Daoy (cell line): ENCODE measurements at places on chromosomes 1 and 21.

DNA sequence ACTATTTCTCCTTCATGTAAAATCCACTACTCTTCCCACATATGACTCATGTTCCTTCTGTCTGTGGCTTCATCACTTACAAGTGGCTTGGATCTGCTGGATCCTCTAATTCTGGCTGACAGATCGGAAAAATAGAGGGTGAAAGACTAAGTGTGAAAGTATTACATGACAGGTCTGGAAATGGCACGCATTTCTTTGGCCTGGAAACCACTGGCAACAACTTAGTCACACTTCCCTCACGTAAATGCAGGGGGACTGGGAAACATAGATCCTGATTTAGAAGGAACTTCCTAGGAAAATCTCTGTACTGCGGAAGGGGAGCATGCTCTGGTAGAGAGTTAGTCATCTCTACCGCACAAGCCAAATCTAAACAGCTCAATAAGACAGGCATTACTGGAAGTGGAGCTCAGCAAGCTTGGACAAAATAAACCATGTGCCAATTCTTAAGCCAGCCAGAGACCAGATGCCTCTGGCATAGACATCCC lies 305.4 kb upstream of the PTBP2 start:
- DNase-seq = peak; percentile 98

- peak; percentile 37 for DNase-seq
These were observed 65.7 kb upstream of the ECE1 start for GRCh38 chr1:21355956-21356355.

- no peak for DNase-seq
These were observed 171.4 kb downstream of the PDE4B start for GRCh38 chr1:65964123-65964522.

GRCh38 chr1:27428316-27429028 lies 36.0 kb downstream of the GPR3 start:
- no peak for DNase-seq

GRCh38 chr1:183103147-183103546 lies 79.9 kb downstream of the LAMC1 start:
- DNase-seq = no peak

GRCh38 chr1:193929374-193930033 lies 743.1 kb upstream of the B3GALT2 start:
- DNase-seq = no peak

GRCh38 chr1:4847711-4848110 lies 193.3 kb downstream of the AJAP1 start:
- no peak for DNase-seq

- no peak for DNase-seq
These were observed 54.9 kb upstream of the LAMC2 start for GRCh38 chr1:183131166-183131565.

DNA sequence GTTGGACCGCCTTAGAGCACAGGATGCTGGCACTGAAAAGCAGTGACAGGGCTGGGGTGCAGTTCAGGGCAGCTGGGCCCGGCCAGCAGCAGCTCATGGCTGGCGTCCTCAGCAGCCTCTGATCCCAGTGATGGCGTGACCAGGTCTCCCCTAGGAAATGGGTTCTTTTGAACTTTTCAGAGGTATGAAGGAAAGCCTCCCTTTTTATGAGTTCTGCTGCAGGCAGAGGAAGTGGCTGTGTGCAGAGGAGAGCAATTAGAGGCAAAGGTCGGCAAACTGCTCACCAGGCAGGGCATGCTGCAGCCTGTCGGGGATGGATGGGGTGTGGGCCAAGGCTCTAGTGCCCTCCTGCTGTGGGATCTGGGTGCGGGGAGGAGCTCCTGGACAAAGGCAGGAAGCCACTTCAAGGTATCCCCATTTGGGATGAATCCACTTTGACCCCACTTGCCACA lies 45.6 kb upstream of the RAB4A start:
- DNase-seq = peak; percentile 36

DNA sequence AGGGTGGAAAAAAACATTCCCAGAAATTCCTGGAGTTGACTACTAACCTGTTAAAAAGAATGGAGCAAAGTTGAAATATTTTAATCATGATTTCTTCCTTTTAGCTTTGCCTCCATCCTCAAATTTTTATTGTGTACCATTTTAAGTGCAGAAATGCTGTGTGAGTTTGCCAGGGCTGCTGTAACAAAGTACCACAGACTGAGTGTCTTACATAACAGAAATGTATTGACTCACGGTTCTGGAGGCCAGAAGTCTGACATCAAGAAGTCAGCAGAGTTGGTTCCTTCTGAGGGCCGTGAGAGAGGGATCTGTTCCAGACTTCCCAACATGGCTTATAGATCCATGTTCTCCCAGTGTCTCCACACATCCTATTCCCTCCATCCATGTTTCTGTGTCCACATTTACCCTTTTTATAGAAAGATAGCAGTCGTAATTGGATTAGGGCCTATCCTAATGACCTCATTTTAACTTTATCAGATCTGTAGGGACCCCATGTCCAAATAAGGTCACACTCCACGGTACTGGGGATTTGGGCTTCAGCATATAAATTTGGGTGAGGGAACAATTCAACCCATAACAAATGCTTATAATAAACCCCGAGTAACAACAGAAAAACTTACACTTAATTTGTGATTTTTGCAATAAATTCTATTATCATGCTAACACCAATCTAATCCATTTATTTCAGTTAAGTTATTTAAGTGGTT lies 12.7 kb downstream of the SNX7 start:
- DNase-seq = no peak

DNA sequence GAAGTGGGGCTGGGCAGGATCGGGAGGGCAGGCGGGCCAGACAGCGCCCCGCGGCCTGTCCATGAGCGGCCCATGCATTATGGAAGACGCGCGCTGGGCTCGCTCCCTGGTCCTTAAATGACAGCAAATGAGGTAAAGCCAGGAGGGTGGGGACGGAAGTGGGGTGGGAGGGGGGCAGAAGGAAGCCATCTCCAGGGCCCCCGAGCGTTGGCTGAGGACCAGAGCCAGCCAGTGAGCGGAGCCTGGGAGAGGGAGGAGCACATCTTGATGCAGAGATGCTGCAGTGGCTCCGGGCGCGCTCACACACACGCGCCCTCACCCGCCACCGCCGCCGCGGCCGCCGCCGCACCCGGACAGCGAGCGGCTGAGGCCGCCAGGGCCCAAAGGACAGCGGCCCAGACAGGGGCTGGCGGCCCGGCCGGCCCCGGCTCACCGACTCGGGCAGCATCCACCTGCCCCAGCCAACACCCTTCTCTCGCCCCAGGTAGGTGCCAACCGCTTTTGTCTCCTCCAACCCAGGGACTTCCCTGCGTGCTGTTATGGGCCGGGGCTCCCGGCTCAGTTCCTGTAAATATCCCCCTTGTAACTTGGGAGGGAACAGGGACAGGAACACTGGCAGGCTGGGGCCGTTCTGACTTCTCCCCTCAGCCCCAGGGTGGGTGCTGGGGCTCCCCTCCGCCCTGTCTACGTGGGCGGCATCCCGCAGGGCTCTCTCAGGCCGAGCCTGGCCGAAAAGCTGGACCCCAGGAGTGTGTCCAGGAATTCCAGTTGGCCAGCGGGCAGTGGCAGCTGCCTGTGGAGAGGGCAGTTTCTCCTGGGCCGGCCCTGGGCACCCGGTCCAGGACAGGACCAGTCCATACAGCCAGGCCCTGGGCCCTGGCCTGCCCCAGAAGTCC lies at the start of gene CNTN2:
Gene CNTN2 (plus strand): TSS at position 302 of the 896 bp plus-strand sequence. CDS start 9,974 bp downstream, outside the sequence.
- DNase-seq = no peak

- DNase-seq = no peak
These were observed 102.3 kb upstream of the IPO9 start for GRCh38 chr1:201726700-201727099.

GRCh38 chr1:111937147-111937725 lies 52.2 kb downstream of the KCND3 start:
- DNase-seq = peak; percentile 34

DNA sequence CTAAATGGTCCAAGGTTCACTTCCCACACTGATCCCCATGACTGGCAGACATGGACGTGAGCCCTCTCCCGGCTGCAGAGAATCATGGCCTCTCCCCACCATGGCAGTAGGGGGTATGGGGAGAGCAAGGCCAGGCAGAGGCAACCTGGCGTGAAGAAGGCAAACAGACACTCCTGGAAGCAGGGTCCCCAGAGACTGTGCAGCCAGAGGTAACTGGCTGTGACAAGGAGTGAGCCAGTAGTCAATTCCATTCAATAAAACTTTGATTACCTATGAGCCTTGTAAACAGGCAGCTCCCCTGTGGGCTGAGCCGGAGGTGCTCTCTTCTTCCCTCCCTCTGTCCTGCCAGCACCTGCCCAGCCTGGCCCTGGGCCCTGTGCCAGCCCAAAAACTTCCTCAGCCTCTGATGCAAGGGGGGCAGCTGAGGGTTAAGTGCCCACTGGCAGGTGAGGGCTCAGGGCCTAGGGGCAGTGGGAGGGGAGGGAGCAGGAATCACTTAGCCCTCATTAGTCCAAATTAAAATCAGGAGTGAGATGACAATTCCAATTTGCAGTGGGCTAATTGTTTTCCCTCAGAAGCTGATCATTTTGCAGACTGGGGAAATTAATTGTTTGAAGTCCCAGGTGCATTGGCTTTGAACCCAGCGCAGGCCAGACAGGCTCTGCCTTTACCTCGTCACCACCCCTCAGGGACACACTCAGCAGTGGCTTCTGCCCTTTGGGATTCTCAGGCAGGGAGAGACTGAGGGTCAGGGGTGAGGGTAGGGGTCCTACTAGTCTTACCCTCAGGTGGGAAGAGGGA lies 35.6 kb downstream of the LRRN2 start:
- no peak for DNase-seq

GRCh38 chr1:40948741-40949443 lies 30.6 kb upstream of the CTPS1 start:
- DNase-seq = peak; percentile 77

DNA sequence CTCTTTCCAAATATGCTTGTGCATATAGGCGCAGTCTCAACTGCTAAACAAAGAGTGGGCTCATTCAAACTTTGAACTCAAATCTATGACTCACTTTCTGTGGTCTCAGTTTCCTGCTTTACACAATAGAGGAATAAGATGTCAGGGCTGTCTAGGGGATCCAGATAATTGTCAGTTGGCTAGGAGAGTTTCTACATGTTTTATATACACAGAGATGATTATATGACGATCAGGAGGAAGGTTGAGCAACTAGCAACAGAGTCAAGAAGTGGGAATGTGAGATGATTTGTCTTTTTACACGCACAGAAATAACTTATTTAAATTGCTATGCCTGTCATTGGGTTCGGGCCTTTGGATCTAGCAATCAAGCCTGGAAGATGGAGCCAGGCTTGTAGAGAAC lies 299.4 kb upstream of the LYPLAL1 start:
- peak; percentile 85 for DNase-seq

- peak; percentile 55 for DNase-seq
These were observed 14.3 kb downstream of the SLC2A1 start for GRCh38 chr1:42944246-42944928.

DNA sequence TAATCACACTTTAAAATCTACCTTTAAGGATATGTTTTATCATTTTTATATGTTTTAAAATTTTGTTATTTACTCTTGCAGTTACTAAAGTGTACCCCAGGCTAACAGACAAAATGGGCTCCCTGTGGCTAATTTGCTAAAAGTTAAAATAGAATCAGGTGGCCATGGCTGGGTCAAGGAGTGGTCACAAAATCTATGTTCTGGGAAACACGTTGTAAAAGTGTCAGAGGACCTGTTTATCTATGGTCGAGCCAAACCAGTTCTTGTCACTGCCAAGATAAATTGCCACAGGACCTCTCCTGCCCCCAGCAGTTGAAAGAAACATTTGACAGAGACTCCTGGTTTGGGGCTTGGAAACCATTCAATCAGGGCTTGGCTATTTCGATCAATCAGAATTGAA lies 21.2 kb upstream of the TTLL7 start:
- no peak for DNase-seq

- no peak for DNase-seq
These were observed 11.8 kb upstream of the OTUD7B start for GRCh38 chr1:150022357-150022756.

DNA sequence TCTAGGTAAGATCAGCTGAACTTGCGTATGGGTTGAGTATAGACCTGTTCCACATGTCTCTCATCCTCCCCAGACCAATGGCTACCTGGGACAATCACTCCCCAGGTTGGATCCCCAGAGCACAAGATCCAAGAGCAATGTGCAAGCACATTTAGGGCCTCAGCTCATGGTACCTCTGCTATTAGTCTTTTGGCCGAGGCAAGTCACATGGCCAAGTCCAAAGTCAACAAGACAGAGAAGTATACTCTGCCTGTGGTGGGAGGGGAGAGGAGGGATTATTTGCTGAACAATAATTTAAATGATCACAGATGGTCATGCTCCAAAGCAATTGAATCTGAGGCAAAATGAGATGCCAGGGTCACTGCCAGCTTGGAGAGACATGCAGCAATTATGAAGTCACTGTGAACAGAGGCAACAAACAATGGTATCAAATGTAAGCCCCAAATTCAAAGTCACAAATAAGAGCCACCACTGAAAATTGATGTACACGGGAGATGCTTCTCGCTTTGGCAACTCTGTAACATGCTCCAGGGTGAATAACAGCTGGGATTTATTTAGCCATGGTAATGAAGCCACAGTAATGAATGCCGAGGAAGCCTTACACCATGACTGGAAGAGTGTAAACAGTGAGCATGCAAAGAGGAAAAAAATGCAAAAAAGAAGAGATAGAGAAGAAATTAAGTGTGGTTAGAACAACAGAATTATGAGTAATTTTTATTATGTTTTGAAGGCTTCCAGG lies 149.1 kb downstream of the ZNF281 start:
- DNase-seq = no peak

DNA sequence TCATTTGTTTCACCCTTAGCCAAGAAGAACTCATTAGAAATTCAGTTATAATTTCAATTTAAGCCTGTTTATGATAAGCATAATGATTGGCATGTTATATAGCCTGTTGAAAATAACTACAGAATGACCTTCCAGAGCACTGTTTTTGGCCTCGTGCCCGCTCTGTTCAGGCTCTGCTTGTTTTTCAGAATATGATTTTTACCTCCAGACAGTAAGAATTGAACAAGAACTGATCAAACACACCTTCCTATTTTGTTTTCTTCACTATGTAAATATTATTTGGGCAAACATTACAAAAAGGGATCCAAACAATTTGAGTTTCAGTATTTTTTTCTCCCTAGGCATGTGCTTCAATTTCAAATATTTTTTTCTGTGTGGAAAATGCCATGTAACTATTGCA lies 48.1 kb upstream of the ANGPTL1 start:
- DNase-seq = no peak

GRCh38 chr1:225868631-225869330 lies 13.4 kb downstream of the TMEM63A start:
- no peak for DNase-seq

GRCh38 chr21:42587036-42587435 lies 66.4 kb upstream of the PDE9A start:
- no peak for DNase-seq

DNA sequence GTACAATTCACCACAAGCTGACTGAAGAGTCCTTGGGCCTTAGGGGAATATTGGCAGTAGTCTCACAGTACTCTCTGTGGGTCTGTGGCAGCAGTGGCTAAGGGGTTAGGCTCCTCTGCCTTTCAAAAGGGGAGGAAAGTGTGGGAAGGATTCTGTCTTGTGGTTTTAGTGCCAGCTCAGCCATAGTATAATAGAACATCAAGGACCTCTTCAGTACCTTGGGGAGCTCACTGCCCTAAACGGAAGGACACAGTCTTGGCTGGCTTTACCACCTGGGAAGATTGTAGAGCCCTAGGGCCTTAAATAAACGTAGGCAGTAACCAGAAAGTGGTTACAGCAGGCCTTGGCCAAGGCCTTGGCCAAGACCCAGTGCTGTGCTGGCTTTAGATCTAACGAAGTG lies 265.7 kb downstream of the COL11A1 start:
- no peak for DNase-seq
